ENCODE measurements at places on chromosomes 5 and 9. TPM values are rescaled to one million over a fixed set of nuclear protein-coding genes. Genes with fewer than 3 reads are reported as not detected.

CDO1 gene
- 5.4 TPM for total RNA-seq

DNA sequence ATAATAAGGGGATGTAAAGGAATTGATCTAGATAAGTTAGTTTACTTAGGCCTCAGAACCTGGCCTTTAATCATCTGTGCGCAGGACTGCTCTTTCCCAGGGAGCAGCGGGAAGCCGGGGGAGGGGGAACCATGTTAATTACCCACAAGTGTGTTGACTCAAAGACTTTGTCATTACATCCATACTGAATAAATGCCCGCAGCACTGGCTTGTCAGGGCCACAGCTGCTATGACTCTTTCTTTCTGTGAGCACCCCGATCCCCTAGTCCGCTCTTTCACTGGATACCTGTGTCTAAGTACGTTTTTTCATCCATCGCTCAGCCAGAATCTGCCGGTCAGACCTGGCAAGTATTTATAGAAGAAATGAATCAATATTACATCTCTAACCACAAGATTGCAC, 249.3 kb upstream of the DMRT1 start:
- DNase-seq = peak; percentile 32

- no peak for DNase-seq
These were observed 3.4 kb downstream of the SLC38A9 start for GRCh38 chr5:55708732-55709131.

DNA sequence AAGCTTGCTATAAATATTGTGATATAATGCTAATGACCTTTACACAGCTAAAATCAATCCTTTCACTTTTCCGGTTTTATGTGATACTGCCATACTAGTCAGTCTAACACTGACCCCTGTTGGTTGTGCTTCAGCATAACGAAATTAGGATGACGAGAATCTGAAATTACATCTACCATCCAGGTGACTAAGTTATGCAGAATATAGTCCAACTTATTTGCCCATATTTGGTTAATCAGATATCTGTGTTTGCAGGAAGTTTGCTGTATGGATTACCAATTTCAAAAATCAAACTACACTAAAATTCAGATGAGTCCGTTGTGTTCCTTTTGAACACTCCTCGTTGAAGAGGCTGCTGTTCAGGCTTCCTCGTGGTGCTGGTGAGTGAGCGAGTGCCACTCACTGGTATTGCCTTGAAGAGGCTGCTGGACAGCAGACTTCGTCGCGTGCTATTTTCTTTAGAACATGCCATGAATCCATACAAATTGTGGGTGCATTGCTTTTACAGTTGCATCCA, 32.5 kb downstream of the TENT4A start:
- no peak for DNase-seq

DNA sequence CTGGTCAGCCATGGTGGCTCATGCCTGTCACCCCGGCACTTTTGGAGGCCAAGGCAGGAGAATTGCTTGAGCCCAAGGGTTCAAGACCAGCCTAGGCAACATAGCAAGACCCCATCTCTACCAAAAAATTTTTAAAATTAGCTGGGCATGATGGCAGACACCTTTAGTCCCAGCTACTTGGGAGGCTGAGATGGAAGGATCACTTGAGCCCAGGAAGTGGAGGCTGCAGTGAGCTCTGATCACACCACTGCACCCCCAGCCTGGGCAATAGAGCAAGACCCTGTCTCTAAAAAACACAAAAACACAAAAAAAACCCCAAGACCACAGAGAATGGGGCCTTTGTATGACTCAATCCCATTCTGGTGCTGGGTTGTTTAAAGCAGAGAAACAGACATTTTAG, 44.0 kb downstream of the MED27 start:
- DNase-seq = no peak

ACTBL2 gene
- not detected for total RNA-seq

DNA sequence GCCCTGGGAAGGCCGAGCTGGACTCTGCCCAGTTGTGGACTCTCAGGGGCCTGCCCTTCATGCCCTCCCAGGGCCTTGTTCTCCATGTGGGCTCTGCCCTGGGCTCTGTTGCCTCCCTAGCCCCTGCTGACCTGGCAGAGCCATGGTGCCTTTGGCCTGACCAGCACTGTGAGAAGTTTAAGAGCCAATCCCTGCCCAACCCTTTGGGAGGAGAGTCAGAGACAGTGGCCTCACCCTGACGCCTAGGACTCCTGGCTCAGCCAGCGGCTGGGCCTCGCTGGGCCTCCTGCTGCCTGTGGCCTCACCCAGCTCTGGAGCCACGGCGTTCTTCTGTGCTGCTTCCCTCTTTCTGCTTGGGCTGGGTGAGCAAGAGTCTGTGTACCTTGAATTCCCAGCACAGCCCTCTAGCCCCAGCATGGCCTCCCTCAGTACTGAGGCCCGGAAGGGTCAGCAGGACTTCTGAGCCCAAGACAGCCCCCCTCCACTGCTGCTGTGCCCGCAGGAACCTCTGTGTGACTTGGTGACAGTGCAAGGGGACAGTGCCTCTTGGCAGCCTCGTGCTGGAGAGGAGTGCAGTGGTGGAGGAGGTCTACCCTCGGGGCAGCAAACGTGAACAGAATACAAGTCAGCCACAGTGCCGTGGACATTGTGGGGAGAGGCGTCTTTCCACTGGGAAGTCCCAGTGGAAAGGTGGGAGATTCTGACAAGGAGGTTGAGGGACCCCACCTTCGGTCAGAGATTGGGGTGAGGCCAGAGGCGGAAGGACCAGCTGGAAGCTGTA, 97.4 kb downstream of the CACNA1B start:
- peak; percentile 5 for DNase-seq

DNA sequence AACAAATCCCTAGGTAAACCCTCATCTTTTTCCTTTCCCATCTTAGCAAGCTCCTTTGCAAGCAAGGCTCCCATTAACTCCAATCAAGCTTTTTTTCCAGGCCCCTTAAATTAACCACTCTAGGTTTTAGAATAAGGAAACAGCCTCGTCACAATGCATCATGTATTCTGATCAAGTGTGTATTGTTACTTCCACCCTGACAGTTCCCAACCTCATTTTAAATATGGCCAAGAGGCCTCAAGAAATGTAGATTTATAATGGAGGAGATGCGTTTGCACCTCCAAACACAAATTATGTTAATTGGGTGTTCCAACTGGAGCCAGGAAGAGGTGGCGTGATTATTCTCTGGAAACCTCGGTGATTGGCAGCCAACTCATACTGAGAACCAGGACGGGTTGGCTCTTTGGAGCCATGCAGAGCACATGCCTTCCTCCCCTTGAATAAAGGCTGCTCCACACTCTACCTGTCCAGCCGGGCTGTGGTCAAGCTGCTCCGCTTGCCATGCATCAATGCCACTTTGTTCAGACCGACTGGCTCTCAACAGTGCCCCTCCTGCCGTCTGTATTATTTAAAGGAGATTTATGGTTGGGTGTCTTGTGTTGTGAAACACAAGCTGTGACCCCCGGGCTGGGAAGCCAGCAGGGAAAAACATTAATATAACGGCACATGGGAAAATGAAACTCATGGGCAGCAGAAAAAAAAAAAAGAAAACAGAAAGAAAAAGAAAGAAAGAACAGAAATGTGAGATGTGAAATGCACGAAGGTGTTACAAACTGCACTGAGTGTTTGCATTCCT, 191.1 kb downstream of the EBF1 start:
- DNase-seq = no peak

SOHLH1 gene
- not detected for total RNA-seq

GRCh38 chr5:156870498-156870839, 20.4 kb downstream of the PPP1R2B start:
- no peak for DNase-seq

DNA sequence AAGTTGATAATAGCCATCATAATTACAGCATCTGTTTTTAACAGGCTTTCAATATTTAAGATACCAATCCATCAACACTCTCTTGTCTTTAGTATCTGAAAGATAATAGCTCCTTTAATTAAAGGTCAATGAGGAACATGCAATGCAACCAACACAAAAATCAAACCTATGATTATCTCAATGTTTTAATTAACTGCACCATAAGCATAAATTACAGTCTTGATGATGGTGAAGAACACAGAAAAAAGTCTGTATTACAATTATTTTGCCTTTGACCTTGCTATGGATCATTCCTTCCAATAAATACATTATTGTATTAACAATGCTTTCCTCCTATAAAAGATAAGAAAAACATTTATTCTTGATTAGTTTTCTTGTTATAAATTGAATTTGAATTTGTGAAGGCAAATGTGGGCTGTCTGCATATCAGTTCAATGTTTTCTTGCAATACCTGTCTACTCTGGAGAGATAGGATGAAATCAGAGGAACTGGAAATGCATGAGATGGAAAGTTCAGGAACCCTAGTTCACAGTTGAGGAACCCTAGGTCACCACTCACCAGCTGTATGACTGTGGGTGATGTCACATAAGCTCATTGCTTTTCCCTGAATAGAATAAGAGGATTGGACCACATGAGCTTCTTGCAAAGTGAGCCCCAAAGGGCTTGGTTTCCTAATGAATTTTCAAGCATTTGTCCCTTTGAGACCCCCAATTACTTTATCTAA, 58.5 kb upstream of the ANXA1 start:
- DNase-seq = no peak

DNA sequence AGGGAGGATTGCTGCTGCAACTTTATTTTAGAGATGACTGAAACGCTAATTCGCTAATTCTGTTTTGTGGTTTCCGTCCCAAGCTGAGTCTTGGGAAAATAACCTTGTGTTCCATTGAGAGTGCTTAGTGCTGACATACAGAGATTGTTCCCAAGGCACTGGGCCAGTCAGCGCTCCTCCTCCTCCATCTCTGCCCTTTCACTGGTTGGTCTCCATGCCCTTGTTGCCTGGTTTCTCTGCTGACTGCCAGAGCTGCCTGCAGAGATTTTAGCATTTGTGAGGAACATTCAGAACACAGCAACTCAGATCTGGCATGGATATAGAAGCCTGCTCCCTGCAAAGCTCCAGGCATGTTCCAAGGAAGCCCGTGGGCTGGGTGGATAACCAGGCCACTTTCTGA, 126.0 kb upstream of the IRX2 start:
- no peak for DNase-seq

- DNase-seq = no peak
These were observed 208.8 kb downstream of the SAXO1 start for GRCh38 chr9:18824095-18824666.

TEK gene
- total RNA-seq = 22.2 TPM

GRCh38 chr5:9653811-9654210, 23.7 kb upstream of the TAS2R1 start:
- peak; percentile 84 for DNase-seq

- DNase-seq = no peak
These were observed 32.1 kb downstream of the SMARCA2 start for GRCh38 chr9:2047144-2047671.

SLC6A7 gene
- not detected for total RNA-seq

Measured in left ventricle myocardium superior (tissue), 1 donor.